ENCODE measurements at places on chromosomes 12 and 14.

DNA sequence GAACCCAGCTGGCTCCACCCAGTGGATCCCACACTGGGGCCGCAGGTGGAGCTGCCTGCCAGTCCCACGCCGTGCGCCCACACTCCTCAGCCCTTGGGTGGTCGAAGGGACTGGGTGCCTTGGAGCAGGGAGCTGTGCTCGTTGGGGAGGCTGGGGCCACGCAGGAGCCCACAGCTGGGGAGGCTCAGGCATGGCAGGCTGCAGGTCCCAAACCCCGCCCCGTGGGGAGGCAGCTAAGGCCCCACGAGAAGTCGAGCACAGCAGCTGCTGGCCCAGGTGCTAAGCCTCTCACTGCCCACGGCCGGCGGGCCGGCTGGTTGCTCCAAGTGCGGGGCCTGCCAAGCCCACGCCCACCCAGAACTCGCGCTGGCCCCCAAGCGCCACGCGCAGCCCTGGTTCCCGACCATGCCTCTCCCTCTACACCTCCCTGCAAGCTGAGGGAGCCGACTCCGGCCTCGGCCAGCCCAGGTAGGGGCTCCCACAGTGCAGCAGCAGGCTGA is 56.2 kb downstream of the ANO2 start:
- no peak for DNase-seq

- DNase-seq: no peak
These were observed 52.9 kb downstream of the GNS start for GRCh38 chr12:64706306-64706705.

DNA sequence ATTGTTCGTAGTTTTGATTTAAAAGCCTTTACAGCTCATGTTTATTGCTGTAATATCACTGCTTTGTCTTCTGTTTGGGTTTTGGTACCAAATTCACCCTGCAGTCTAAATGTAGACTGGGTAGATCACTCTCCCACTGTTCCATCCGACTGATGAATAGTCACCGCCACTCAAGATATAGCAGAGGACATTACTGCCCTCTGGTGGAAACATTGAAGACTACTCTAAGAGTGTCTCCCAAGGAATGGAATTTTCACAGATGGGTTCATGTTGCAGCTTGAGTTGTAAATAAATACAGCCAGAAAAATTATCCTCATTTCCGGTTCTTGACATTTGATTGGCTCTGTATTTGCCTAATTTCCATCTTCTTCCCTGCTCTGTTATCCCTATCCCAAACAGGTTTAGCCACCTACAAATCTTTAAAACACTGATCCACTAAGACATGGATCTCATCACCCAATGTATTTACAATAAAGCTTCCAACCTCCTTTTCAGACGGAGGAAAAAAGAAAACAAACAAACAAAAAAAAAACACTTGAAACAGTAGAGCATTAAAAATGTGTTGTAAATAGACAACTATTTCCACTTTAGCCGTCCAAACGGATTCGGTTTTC is 198.3 kb upstream of the CPNE8 start:
- no peak for DNase-seq

DNA sequence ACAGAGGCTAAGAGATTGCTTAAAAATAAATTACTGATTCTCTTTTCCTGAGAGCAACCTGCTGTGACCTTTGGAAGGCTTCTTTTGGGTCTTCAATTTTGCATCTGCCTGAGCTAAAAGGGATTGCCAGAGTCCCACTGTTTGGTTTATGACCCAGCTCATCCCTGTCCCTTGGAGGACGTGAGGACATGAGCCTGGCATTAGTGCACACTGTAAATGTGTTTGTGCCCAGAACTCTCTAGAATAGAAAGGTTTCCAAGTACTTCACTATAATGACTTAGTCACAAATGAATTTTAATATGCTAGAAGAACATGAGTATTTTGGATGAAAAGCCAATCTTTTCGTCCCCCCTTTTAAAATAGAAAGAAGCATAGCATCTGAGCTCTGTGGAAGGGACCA is 47.1 kb upstream of the CDKN3 start:
- no peak for DNase-seq

DNA sequence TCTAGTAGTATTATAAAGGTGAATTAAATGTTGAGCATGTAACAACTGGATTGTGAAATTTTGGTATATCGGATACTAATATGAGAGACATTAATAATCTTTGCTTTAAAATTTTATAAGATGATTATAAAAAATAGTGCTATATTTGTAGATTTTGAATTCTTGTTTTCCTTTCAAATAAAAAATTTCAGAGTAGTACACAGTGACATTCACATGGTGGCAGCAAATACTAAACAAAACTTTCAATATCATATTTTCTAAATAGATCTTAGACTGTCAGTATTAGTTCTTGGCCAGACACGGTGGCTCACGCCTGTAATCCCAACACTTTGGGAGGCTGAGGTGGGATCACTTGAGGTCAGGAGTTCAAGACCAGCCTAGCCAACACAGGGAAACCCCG is 166.0 kb downstream of the NAV3 start:
- no peak for DNase-seq

DNA sequence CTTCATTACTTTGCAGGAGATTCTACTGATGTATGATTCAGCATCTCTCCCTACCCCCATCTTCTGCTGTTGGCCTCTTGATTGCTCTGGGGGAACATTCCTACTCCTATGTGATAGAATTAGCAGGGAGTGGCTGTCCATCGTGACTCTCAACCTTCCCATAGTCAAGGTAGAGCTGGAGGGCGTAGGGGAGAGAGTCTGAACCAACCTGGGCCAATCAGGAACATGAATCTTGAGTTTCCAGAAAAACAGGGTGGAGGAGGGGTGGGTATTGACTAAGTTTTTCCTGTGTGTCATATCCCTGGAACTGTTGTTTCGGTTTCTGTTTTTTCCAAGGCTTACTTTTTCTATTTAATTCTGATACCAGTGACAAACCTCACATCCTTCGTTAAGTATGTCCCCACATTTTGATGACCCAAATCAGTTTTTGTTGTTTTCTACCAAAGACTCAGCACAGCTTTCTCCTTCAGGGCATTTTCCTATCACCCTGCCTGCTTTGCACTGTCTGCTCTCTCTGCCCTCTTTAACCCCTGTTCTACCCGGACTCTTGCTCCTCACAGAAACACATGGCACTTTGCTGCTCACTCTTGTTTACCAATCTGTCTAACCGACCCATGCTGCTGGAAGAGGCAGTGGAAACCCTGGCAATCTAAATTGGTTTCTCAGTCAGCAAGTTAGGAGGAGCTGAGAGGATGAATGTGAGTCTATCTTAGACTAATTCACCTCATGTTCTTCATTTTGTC is 1428.3 kb downstream of the AACS start:
- no peak for DNase-seq

GRCh38 chr14:87081004-87081403 is 912.0 kb downstream of the GALC start:
- DNase-seq: no peak

DNA sequence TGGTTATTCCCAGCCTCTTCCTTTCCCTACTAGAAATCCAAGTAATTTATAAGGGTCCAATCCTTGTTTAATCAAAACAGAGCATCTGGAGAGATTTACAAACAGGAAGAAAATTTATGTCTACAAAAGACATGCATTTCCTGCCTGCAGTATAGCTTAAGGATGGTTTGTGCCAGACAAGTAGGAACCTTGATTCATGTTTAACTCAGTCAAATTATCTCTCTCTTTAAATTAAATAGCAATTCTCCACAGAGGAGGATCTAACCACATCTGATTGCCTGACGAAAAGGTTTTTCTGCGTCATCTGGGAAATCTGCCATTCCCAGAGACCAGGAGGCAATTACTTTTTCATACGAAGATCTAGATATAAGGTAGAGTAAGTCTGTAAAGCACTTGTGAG is 105.2 kb downstream of the ZFC3H1 start:
- DNase-seq: no peak

DNA sequence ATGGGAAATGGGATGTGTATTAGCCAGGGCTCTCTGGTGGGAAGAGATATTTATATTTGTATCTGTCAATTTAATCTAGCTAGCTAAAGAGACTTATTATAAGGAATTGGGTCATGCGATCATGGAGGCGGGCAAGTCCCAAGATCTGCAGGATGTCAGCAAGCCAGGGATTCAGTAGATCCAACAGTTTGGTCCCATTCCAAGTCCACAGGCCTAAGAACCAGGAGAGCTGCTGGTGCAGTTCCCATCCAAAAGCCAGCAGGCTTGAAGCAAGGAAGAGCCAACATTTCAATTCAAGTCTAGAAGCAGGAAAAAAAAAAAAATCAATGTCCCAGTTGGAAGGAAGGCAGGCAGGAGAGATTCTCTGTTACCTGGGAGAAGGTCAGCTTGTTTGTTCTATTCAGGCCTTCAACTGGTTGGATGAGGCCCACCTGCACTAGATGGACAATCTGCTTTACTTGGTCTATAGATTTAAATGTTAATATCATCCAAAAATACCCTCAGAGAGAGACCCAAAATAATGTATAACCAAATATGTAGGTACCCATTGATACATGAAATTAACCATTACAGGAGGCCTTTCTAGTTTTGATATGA is 60.7 kb upstream of the BCAT1 start:
- no peak for DNase-seq

DNA sequence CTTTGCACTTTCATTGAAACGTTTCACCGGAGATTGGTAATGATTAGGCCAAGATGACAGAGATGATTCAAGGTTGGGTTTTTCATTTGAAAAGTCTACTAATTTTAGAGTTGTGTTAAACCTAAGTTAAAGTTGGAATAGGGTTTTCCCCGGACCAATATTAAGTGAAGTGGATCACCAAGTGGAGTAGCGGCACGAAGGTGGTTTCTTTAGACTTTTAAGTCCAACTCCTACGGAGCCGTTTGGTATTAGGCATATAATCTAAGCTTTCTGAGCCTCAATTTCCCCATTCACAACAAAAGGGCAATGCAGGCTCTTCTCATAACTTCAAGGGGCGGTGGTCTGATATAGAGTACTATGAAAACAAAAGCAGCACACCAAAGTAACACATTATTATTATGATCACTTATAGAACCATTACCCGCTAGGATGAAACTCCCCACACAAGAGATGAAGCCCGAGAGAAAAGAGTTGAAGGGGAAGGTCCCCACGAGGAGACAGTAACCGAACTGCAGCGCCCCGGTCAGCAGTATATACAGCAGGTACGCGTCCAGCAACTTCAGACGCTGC is 413 bp downstream of the DAD1 start:
- no peak for DNase-seq

DNA sequence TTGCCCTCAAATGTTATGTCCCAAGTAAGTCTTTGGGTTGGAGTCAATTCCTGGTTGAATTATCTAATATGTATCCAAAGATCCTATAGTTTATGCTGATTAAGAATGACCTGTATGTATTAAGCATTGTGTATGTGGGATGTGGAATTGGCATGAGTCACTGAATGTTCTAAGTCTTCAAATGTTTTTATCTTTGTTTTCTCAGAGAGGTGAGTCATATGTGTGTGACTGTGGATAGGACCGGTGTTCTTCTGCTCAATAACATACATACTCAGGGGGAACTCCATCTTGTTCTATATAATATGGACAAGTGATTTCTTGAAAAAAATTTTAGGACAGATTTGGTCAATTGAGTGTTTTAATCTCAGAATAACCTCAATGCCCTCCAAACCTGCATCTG is 57.9 kb downstream of the NAV3 start:
- no peak for DNase-seq

GRCh38 chr14:64724578-64724930 is 20.3 kb downstream of the PLEKHG3 start:
- no peak for DNase-seq

GRCh38 chr14:36967892-36968555 is 204.4 kb downstream of the SLC25A21 start:
- DNase-seq: no peak

- no peak for DNase-seq
These were observed 100.5 kb downstream of the TBX5 start for GRCh38 chr12:114305446-114305845.

- no peak for DNase-seq
These were observed 200.4 kb upstream of the FAR2 start for GRCh38 chr12:28948685-28949084.

GRCh38 chr14:101196795-101197590 is 293.5 kb upstream of the RTL1 start:
- no peak for DNase-seq

GRCh38 chr12:130555628-130556485 is 160.2 kb downstream of the RIMBP2 start:
- DNase-seq: no peak

GRCh38 chr14:71244341-71244740 is 337.1 kb downstream of the PCNX1 start:
- no peak for DNase-seq

GRCh38 chr12:99598785-99599184 is 48.8 kb upstream of the GARIN6 start:
- DNase-seq: no peak

GRCh38 chr14:93986955-93987354 is 10.1 kb upstream of the CCDC197 start:
- DNase-seq: no peak

- DNase-seq: no peak
These were observed 39.4 kb upstream of the TMPRSS12 start for GRCh38 chr12:50803230-50803875.

DNA sequence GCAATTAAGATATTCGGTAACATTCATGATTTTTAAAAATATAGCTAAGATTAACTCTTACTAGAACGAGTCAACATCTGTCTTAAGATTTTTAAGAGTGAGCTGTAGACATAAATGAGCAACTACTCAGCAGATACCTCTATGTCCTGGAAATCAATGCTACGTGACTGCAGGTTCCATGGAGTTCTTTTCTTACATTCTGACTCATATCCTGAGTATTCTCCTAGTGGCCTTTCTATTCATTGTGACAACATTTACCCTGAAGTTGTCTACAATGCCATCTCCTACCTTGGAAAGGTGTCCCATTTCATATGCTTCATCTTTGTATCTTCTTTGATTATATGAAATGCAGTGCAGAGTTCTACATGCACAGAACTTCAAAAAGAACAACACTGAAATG is 59.9 kb downstream of the PKP2 start:
- no peak for DNase-seq

DNA sequence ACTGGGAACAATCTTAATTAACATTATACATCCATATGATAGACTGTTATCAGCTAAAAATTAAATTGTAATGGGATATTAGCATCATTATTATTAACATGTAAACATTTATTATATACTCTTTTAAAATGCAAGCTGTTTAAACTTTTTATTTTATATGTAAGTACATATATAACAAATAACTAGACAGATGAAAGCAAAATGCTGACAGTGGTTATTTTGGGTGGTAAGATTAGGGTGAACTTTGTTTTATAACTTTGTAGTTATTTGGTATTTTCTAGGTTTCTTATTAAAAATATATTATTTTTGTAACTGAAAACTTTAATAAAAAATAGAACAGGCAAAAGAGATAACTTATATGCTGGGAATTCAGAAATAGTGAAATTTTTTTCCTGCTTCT is 62.6 kb upstream of the KIF21A start:
- DNase-seq: no peak

DNA sequence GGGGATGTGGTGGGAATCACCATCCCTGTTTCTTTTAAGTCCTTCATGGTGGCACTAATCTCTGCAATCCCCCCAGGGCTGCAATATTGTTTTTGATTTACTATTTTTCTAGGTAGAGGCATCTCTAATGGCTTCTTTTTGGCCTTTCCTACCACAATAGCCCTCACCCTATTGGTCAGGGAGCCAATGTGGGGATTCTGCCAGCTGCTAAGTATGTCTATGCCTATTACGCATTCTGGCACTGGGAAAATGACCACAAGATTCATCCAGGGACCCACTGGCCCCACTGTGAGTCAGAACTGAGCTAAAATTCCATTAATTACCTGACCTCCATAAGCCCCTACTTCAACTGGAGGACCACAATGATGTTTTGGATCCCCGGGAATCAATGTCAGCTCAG is 15.9 kb upstream of the GLIPR1L2 start:
- no peak for DNase-seq

All from activated naive CD4-positive, alpha-beta T cell (primary cell).